ENCODE measurements at places on chromosomes 13 and 19.

GRCh38 chr19:30882411-30883005, 466.7 kb downstream of the TSHZ3 start:
- no peak for DNase-seq

- no peak for DNase-seq
These were observed 373.8 kb upstream of the ARGLU1 start for GRCh38 chr13:106941779-106942178.

- DNase-seq, result peak; percentile 97
These were observed 20.2 kb upstream of the ERVV-1 start for GRCh38 chr19:52993342-52994178.

GRCh38 chr13:58318495-58319167, 687.1 kb downstream of the PCDH17 start:
- no peak for DNase-seq

DNA sequence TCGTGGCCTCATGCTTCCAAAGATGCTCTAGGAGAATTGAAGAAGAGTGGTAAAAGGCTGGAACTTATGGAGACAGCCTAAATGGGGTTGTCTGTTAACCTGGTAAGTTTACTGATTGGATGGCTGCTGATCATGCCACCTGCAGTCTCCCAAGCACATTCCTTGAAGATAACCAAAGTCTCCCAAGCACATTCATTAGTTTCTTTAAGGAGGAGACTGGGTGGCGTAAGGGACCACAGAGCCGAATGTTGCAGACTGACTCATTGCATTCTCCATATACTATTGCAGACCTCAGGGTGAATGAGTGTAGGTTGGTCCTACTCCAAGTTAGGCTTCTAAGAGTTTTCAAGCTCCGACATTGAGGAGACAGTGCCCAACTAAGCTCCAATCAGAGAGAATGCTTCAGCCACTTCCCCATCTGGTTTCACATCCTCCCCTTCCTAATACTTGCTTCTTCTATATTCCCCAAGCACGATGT, at the start of gene IGFL3:
Gene IGFL3 (minus strand): TSS at position 51 of the 478 bp plus-strand sequence. CDS start 39 bp downstream, at position 12.
- DNase-seq, result no peak

DNA sequence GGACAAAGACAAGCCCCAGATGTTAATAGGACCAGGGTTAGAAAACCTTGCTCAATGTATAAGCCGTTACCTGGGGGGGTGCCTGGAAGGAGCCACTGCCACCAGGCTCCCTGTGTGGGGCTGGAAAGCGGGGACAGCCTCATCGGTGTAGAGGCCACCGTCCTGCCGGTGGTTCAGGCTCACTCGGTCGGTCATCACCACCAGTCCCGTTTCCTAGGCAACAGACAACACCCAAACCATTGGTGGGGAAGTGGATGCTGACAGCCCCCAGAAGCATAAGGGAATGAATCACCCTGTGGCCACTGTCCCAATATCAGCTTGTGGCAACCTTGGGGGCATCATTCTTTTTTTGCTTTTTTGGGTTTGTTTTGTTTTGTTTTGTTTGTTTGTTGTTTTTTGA, 55.8 kb downstream of the CPAMD8 start:
- no peak for DNase-seq

DNA sequence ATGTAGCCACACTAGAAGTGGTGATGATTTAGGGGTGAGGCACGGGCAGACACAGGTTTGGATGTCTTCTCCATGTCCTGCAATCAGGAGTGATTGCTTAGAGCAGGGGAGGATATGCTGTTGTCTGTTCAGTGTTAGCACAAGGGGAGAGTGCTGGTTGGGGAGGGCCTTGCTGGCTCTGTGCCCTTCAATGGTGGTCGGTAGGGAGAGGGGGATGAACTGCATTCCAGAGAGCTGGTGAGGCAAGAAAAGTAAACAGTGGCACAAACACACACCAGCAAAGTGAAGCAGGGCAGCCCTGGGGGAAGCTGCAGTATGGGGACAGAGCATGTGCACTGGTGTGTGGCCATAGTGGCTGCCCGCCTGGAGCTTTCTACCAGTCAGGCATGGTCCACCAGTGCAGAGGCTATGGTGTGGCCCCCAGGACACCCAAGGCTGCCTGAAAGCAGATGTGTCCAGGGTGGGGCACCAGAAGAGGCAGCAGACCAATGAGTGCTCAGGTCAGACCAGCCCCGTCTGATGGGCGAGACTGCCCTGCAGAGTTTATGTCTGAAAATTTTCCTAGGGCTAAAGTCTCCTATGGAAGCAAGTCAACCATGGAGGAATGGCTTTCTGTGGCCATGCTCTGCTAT, 1676.9 kb downstream of the PCDH9 start:
- DNase-seq, result no peak

DNA sequence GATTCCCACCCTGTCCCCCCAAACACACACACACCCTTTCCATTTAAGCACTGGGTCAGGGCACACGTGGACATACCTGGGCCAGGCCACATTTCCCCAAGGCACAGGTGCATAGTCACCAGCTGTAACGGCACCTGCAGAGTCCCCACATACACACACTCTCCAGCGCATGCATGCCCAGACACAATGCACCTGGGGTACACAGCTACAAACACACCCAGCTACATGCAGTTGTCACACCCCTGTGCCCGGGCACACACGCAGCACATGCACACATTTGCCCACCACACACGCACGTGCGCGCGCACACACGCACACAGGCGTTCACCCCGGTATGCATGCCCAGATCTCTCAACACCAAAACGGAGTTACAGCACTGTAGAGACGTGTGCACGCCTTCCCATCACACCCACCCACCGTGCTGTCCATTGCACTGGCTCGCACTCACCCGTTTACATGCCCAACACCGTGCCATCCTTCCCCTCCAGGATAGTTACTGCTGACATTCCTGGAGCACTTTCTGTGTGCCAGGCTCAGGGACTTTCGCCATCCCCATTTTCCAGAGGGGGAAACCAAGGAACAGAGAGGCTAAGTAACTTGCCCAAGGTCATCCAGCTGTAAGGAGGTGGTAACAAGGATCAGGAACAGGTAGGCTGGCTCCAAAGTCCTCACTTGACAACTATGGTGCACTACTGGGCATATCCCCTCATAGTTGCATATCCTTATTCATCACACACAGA, 749 bp upstream of the SHANK1 start:
- no peak for DNase-seq

GRCh38 chr13:113890774-113891480, 27.1 kb upstream of the GAS6 start:
- peak; percentile 8 for DNase-seq

- peak; percentile 74 for DNase-seq
These were observed 51.3 kb upstream of the LSM14A start for GRCh38 chr19:34120846-34121639.

- no peak for DNase-seq
These were observed 397.8 kb downstream of the FGF14 start for GRCh38 chr13:102003848-102004570.

- no peak for DNase-seq
These were observed 59.5 kb downstream of the MICU2 start for GRCh38 chr13:21544515-21544914.

DNA sequence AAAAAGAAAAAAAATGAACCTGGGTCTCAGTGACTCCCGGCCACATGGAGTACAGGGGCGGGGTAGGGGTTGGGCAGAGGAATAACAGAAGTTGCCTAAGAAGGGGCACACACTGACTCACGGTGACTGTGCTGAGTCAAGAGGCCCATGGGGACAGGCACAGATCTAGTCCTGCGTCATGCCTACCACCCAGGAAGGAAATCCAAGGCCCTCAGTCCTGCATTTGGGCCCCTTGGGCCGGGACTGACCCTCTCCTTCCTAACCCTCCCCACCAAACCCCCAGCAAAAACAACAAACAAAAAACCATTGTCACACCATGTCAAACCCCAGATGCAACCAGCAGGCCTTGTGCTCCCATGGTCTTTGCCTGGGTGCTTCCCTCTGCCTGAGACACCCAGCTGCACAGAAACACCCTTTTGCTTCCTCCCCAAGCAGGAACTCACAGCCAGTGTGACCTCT, 9.6 kb upstream of the NOTCH3 start:
- DNase-seq, result peak; percentile 92

- peak; percentile 88 for DNase-seq
These were observed at the start of gene CYSLTR2 for GRCh38 chr13:48653472-48653939. Gene CYSLTR2 (plus strand): TSS chr13:48653929. CDS start chr13:48706818, 52,889 bp downstream.

DNA sequence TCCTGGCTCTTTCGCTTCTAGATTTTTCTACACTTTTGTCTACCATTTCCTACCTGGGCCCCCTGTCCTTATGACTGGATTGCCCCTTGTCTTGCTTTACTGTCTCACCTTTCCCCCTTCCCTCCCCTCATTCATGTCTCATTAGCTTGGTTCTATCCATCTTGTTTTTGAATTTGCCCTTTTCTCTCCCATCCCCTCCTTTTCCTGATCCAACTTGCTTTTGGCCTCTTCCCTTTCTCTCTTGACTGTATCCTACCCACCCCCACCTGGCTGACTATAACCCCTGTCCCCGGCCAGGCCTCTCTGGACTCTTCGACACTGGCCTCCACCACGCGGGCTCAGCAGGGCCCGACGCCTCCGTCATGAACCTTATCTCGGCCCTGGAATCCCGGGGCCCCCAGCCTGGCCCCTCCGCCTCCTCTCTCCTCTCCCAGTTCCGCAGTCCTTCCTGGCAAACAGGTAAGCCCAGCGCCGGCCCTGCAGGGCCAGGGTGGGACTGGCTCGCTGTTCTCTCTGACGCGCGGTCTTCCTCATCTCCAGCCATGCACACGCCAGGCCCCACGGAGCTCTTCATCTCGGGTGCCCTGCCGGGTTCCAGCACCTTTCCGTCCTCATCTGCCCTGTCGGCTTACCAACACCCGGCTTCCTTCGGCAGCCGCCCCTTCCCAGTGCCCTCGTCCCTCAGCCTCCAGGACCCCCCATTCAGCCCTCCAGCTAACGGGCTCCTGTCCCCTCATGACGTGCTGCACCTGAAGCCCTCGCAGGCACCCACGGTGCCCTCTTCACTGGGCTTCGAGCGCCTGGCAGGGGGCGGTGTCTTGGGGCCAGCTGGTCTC, 3.4 kb downstream of the PRR12 start:
- no peak for DNase-seq

DNA sequence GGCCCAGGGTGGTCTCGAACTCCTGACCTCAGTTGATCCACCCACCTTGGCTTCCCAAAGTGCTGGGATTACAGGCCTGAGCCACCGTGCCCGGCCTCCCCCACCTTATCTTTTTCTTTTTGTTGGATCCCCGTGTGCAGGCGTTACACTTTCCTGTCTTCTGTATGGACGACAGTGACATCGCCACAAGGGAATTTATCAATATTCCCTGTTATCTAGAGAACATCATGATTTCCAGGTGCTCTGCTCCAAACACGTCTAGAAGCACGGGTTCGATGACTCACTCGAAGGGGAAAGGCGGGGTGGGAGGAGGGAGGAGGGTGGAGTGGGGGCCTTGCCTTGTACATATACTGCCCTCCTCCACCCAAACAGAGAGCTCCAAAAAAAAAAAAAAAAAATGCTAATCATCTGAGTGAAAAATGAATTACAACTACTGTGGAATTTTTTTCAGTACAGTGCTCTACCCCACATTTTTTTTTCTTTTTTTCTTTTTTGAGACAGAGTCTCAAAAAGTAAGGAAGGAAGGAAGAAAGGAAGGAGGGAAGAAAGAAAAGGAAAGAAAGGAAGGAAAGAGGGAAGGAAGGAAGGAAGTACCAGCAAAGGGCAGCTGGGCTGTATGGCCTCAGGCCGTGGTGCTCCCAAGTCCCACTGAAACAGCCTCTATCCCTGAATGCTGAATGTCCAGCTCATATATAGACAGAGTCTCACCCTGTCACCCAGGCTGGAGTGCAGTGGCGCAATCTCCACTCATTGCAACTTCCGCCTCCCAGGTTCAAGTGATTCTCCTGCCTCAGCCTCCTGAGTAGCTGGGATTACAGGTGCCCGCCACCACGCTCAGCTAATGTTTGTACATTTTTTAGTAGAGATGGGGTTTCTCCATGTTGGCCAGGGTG, 36.8 kb downstream of the INSR start:
- no peak for DNase-seq

GRCh38 chr13:100674572-100674871, at the start of gene TMTC4:
Gene TMTC4 (minus strand): TSS chr13:100674795. CDS start chr13:100670362, 4,433 bp downstream.
- no peak for DNase-seq

DNA sequence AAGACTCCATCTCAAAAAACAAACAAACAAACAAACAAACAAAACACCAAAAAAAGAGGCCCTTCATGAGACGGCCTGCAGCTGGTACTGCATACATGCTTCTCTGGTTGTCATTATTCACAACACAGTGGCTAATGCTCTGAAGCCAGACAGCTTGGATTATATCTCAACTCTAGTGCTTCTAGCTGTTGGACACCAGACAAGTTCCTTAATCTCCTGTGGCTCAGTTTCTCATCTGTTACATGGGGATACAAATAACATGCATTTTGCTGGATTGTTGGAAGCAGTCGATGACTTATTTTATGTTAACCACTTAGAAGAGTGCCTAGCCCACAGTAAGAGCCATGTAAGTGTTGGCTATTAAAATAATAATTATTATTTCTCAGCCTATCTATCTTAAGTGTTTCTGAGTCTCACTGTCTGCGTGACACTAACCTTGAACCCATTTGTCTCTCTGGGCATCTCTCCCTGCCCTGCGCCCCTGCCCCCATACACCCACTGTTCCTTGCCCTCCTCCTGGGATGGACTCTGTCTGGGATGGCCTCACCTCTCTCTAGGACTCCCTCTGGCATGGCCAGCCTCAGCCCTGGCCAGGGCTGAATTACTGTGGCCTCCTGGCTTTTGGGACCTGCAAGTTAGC, 3.1 kb upstream of the JUNB start:
- peak; percentile 46 for DNase-seq

- no peak for DNase-seq
These were observed 205.1 kb downstream of the DACH1 start for GRCh38 chr13:71661921-71662320.

- DNase-seq, result no peak
These were observed 4.3 kb upstream of the ZNF497 start for GRCh38 chr19:58366585-58367430.

DNA sequence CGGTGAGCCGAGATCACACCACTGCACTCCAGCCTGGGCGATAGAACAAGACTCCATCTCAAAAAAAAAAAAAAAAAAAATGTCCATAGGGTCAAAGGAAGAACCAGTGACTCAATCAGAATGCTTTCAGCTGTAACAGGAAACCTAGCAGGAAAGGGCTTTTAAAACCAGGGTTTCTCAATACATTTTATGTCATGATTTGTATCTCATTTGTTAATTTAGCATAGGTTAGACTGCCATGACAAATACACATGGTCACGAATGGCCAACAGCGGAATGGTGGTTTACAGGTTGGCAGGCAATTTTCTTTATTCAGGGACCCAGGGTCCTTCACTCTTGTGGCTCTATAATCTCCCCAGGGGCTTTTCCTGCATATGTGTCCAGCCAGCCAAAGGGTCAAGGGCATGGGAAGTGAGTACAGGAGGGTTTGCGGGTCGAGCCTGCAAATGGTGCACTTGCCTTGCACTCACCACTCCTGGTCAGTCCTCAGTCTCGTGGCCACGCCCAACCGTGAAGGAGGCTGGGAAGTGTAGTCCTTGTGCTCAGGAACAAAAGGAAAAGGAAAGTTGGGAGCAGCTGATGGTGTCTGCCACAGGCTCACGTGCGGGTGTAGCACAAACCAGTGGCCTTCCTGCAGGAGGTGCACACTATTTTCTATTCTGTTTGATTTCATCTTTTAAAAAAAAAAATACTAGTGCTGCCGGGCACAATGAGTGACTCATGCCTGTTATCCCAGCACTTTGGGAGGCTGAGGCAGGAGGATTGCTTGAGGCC, 14.8 kb downstream of the DHX34 start:
- DNase-seq, result no peak

GRCh38 chr19:18155095-18156087, 2.4 kb downstream of the PIK3R2 start:
- DNase-seq, result no peak

- peak; percentile 84 for DNase-seq
These were observed 111.2 kb downstream of the KCNRG start for GRCh38 chr13:50126263-50126992.
